ENCODE measurements at places on chromosomes 16 and 17.

DNA sequence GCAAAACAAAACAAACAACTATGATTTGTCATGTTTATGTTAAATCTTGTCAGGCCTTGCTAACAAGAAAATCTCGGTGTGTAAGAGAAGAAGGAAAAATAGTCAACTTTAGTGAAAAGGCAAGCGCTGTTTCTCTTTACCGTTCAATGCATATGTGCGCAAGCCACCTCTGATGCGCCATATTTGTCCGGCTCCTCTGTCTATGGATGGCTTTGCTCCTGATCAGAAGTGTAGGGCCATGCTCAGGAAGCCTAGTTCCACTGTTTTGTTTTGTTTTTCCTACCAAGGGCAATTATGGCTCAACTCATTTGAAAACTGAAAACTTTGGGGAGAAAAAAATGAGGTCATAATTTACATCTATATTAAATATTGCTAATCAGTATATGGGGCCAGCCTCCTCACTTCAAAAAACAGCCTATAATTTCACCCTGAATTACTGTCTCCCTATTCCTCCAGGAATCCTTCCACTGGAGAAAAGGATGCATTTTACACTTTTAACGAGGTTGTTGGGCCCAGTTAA is 4.5 kb downstream of the MAF start:
- no peak for DNase-seq

DNA sequence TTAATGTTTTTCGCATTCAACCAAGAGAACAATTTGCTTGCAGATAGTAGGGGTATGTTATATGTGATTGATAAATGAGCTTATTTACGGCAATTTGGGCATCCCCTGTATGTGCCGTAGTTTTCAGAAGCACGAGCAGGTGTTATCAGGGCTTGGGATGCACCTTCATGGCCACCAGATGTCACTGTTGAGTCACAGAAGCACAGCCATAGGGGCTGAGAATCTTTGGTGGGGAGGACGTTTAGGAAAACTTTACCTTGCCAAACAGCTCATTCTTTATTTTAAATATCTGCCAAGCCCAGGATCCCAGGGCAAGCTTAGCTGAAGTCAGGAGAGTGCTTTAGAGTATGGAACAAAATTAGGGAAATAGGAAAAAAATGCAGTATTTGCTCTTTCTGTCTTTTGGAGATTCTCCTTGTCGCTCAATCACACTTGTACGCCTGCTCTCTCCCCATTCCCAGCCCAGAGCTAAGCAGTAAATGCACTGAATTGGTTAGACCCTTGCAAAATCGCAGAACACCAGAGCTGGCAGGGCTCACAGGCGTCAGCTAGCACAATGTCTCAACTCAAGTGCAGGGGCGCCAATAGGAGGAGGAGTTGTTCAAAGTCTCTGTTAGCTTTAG is 93.6 kb upstream of the MPHOSPH6 start:
- peak; percentile 23 for DNase-seq

DNA sequence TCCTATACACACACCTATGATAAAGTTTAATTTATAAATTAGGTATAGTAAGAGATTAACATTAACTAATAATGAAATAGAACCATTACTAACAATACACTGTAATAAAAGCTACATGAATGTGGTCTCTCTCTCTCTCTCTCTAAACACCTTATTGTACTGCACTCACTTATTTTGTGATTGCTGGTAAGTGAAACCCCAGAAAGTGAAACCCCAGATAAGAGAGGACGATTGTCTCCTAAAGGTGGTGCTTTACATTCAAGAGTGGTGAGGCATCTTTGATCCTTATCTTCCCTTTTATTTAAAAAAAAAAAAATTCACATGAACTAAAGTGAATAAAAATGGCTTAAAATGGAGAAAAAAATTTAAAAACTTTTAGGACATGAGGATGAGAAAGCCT is 80.1 kb upstream of the TRAP1 start:
- no peak for DNase-seq

DNA sequence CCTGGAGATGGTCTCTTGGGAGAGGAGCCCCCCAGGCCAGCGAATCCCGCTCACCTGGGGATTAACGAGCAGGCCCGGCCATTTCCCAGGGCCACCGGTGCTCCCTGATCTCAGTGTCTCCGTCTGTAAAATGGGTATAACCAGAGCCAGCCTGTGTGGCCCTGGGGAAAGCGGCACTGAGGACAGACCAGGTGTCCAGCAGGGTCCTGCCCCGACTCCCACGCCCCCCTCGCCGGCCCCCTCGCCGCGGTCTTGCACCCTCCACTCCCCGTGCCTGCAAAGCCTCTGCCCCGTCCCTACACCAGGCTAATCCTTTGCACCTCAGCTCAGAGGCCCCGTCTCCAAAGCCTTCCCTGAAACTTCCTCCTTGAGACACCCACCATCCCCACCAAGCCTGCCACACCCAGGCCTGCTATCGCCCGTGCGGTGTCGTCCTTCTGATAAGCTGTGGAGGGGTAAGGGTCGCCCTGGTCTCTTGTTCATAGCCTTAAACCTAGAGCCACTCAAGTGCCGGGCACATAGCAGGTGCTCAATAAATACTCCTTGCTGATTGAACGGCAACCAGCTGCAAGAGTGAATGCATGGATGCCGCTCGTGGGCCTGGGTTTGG is 259.1 kb downstream of the C16orf95 start:
- no peak for DNase-seq

DNA sequence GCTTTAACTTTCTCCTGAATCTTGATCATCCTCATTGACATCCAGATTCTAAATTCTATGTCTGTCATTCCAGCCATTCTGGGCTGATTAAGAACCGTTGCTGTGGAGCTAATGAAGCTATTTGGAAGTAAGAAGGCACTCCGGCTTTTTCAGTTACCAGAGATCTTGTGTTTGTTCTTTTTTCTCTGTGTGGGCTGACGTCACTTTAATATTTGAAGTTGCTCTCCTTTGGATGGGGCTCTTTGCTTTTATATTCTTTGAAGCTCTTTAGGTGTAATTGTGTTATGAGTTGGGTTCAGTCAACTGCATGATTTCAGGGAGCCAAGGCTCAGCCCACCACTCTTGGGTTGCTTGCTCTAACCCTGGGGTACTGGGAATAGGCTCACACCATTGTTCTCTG is 460.6 kb downstream of the CDH8 start:
- no peak for DNase-seq

DNA sequence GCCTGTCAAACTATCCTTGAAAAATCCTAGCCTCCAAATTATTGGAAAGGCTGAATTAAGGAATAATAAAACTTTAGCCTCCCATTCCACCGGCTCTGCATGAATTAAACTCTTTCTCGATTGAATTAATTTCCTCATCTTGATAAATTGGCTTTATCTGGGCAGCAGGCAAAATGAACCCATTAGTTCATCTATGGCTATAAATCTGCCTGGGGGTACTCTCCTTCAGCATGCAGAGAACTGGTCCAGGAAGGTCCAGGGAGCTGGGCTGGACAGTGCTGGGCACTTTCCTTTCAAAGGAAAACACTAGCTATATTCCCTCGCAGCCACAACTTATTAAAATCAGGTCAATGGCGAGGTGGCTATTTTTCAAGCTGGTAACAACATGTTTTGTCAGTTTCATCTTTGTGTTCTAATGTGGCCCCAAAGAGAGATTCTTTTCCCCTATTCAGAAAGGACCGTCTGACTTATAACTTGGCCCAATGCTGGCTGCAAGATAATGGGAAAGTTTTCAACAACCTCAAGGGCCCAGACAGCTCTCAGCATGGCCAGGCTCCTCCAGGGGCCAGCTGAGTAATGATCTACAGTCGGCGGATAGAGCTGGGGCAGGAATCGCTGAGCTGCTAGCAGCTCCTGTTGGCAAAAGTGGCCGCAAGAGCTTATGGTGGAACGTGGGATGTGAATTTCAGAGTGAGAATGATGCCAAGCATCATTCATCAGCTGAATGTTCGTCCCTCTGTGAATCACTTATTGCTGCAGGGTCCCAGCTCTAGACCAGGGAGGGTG is 326.9 kb downstream of the SLC39A11 start:
- DNase-seq, result no peak

- no peak for DNase-seq
These were observed 97.8 kb downstream of the MGAT5B start for GRCh38 chr17:76966016-76966415.

GRCh38 chr17:3582915-3583314 is 25.3 kb upstream of the TRPV3 start:
- no peak for DNase-seq

GRCh38 chr17:78108726-78109488 is 19.6 kb downstream of the TMC6 start:
- no peak for DNase-seq

GRCh38 chr17:45871718-45872117 is 22.6 kb upstream of the MAPT start:
- DNase-seq, result no peak

DNA sequence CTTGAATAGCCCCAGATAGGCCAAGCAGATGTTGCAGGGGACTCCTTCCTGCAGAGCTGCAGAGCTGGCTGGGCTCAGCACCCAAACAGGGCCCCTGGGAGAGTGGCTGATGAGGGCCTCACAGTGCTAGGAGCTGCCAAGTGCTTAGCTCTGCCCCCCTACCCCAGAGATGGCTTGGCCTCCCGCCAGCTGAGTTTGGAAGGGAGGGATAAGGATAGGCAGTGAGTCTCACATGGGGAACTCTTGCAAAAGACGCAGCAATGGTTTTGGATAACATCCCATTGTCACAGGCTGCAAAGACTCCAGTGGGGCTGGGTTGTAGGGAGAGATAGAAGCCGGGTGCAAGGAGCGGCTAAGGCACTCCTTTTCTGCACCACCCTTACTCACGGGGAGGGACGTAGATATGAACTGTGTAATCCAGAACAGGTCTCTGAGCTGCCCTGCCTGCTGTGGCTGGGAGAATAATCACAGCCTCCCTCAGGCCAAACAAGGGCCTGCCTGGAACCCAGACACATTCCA is 52.9 kb upstream of the MAF start:
- DNase-seq, result no peak

DNA sequence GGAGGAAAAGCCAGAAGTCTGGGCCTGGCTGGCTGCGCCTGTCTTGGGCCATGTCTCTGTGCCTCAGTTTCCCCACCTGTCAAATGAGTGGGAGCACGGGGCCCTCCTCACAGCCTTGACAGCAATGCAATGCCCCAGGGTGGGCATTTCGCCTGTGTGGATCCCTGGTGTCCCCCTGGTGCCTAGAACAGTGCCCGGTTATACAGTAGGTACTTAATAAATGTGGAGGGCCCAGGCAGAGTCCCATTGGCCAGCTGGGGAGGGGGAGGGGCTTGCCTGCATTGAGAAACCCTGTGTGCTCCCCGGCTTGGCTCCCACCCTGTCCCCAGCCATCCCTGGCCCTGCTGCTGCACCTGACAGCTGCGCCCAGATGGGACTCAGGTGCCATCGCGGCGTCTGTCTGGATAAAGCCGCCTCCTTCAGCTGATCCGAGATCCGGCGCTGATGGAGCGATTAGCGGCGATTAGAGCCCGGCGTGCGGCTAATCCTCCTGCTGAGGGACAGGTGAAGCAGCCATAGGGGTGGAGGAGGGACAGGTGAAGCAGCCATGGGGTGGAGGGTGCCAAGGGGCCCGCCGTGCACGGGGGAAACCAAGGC is 12.4 kb downstream of the ZFPM1 start:
- no peak for DNase-seq

DNA sequence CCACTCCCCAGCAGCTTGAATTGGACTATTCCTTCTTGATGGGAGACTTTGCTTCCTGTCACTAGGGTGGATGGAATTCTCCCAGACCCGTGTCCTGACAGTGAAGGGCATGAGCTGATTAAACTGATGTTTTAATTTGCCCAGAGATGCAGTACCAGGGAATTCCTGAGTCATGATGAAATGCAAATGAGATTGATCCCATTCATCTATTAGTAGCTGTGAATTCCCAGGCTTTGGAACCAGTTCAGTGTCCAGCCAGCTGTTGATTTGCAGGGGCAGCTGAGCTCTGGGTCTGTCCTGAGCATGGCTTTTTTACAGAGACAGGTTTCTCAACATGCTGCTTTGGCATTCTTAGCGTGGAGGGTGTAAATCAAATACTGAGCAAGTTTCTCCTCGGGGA is 157.9 kb downstream of the PITPNC1 start:
- no peak for DNase-seq

DNA sequence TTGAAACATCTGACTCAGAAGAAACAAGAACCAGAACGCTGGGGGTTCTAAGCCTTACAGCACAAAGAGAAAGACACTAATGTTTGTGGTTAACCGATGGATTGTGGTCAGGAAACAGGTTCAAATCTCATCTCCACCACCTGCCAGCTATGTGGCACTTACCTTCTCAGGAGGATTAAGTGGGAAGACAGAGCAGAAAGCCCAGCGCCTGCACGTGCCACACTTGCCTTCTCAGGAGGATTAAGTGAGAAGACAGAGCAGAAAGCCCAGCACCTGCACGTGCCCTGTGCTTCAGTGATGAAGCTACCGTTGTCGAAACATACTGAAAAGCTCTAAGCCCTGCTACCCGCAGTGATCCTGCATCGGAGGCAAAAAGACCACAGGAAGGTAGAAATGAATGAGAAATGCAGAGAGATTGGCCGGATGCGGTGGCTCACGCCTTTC is 90.6 kb downstream of the NXN start:
- DNase-seq, result no peak

GRCh38 chr16:23691483-23692189 is 12.9 kb downstream of the PLK1 start:
- no peak for DNase-seq

DNA sequence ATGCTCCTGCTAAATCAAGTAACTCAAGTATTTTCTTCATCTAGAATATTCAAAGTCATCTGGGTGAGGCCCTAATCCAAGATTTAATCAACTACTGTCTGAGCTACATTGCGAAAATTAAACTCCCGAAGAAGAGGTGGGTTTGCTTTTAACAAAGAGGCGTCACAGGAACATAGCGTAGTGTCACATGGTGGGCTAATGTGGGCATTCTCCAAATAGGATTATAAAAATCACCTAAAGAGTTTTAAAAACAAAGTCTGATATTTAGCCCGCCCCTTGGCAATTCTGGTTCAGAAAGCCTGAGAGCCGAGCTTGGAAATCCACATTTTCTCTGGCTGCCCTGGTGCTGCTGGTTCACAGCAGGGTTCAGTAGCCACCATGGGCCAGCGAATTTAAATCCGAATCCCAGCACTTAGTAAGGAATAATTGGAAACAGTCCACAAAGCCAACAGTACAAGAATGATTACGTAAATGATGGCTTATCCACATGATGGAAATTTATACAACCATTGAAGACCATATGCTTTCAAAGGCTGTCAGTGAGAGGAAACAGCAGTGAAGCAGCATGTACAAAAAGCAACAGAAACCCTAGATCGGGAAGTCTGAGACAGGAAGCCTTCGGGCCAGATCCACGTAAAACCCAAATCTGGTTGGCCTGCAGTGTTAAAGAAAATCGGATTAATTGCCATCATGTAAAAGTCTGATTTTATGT is 8.8 kb downstream of the PMM2 start:
- no peak for DNase-seq

GRCh38 chr17:49667854-49668253 is 10.0 kb downstream of the SPOP start:
- DNase-seq, result no peak

DNA sequence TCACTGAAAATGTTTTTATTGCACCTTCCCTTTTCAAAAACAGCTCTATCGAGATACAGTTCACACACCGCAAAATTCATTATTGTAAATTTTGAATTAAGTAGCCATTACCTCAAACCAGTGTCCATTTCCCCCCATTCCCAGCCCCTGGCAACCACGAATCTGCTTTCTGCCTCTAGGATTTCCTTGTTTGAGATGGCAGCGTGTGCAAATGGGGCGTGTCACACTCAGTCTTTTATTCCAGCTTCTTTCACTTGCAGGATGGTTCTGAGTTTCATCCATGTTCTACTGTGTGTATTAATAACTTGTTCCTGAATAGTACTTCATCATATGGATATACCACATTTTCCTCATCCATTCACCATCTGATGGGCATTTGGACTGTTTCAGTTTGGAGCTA is 14.8 kb downstream of the ACSF3 start:
- no peak for DNase-seq

GRCh38 chr17:32445074-32445415 is 735 bp downstream of the PSMD11 start:
- peak; percentile 12 for DNase-seq
